Lung (tissue), 17 donors: ENCODE measurements at places on chromosomes 1 and 21. TPM values are rescaled to one million over a fixed set of nuclear protein-coding genes. Genes with fewer than 3 reads are reported as not detected.

DNA sequence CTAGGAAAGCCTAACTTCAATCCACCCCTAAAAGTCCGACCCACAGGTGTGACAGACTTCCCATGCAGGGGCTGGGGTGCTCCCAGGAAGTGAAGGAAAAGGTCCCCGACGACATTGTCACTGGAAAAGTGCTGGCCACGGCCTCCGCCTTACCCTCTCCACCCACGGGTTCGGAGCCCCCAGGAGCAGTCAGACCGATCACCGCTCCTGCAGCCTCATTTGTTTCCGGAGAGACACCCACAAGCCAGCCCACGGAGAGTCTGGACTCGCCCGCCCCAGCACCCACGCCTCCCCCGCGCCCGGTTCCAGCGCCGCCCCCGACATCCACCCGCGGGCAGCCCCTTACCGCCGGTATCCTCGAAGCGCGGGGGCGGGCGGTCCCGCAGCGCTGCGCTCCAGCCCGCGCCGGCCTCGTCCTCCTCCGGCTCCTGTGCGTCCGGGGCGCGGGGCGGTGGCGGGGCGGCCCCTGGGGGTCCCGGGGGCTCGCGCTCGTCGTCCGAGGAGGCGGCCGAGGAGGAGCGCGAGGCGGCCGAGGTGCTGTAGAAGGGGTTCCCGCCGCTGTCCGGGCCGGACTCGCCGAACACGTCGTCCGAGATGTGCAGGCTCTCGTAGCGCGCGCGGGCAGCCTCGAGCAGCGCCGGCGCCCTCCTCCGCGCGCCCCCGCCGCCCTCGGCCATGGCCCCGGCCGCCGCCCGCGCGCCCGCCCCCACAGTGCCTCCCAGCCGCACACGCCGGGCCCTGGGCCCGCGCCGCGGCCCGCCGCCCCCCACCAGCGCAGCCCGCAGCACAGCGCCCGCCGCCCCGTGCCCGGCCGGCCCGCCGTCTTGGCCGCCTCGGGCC lies 660 bp downstream of the PGBD5 start:
- DNase-seq: peak; percentile 29
- H3K27me3 ChIP-seq: peaks cover 25% of the 10 kb centered on the region
- peaks cover 14% of the 10 kb centered on the region for H3K4me1 ChIP-seq
- no peaks in the 10 kb centered on the region for H3K36me3 ChIP-seq
- peak overlapping the region; percentile 43 for H3K4me3 ChIP-seq

GRCh38 chr1:94858276-94858675 lies 38.1 kb downstream of the SLC44A3 start:
- no peaks in the 10 kb centered on the region for H3K27me3 ChIP-seq
- H3K4me1 ChIP-seq: peaks cover 17% of the 10 kb centered on the region
- no peak overlapping the region for H3K4me3 ChIP-seq
- no peak overlapping the region for H3K27ac ChIP-seq

TIAM1 gene
- 15.3 TPM for total RNA-seq

PIK3R3 gene
- total RNA-seq: 36.7 TPM

LELP1 gene
- total RNA-seq: not detected

- peak; percentile 92 for DNase-seq
- peaks cover 3% of the 10 kb centered on the region for H3K27me3 ChIP-seq
- H3K4me3 ChIP-seq: no peak overlapping the region
Observed at GRCh38 chr1:57599236-57599994, 175.6 kb upstream of the DAB1 start.

DNA sequence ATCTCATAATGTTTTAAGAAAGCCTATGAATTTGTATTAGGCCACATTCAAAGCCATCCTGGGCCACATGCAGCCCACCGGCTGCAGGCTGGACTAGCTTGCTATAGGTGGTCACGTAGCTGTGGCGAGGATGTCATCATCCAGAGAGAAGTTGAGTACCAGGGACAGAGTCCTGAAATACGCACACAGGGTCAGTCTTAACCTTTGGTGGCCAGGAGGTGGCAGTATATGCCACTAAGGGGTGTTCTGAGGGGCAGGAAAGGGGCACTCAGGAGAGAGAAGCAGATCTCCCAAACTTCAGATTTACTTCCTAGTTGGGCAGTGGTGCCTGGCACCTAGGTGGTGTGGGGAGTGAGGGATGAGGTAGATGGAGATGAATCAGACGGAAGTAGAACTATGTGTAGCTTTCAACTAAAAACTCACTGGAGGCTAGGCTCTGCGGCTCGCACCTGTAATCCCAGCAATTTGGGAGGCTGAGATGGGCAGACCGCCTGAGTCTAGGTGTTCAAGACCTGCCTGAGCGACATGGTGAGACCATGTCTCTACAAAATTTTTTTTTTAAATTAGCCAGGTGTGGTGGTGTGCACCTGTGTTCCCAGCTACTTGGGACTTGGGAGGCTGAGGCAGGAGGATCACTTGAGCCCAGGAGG lies 16.3 kb upstream of the CDK18 start:
- H3K4me3 ChIP-seq: no peak overlapping the region
- peaks cover under 1% of the 10 kb centered on the region for H3K4me1 ChIP-seq
- H3K36me3 ChIP-seq: no peaks in the 10 kb centered on the region
- DNase-seq: peak; percentile 79
- H3K27me3 ChIP-seq: peaks cover 8% of the 10 kb centered on the region

- no peak for DNase-seq
- no peak overlapping the region for H3K27ac ChIP-seq
- no peaks in the 10 kb centered on the region for H3K4me1 ChIP-seq
- peaks cover 6% of the 10 kb centered on the region for H3K36me3 ChIP-seq
Observed at GRCh38 chr1:6185635-6186382, 5.7 kb upstream of the CHD5 start.

HSD3B2 gene
- total RNA-seq: not detected

DNA sequence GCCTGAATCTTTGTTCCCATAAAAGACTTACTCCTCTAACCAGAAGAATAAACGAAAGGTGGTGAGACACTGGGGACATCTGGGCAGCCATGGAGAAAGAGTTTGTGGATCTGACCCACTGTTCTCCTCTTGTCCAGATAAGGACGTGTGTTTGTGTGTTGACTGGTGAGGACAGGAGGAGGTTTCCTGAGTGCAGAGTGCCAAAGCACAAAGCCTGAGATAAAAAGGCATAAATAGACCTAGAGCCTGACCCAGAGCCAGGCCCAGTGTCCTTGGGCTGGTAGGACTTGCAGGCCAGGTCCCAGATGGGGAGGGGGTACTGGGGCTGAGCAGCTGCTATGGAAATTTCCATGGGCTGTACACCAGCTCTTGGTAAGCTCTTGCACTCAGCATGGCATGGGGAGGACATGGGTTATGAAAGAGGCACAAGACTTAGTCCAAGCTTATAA lies 19.6 kb upstream of the COQ8A start:
- no peak overlapping the region for H3K27ac ChIP-seq
- H3K4me3 ChIP-seq: no peak overlapping the region
- H3K36me3 ChIP-seq: no peaks in the 10 kb centered on the region
- DNase-seq: no peak
- no peaks in the 10 kb centered on the region for H3K4me1 ChIP-seq

CFHR2 gene
- total RNA-seq: 0.28 TPM

DNA sequence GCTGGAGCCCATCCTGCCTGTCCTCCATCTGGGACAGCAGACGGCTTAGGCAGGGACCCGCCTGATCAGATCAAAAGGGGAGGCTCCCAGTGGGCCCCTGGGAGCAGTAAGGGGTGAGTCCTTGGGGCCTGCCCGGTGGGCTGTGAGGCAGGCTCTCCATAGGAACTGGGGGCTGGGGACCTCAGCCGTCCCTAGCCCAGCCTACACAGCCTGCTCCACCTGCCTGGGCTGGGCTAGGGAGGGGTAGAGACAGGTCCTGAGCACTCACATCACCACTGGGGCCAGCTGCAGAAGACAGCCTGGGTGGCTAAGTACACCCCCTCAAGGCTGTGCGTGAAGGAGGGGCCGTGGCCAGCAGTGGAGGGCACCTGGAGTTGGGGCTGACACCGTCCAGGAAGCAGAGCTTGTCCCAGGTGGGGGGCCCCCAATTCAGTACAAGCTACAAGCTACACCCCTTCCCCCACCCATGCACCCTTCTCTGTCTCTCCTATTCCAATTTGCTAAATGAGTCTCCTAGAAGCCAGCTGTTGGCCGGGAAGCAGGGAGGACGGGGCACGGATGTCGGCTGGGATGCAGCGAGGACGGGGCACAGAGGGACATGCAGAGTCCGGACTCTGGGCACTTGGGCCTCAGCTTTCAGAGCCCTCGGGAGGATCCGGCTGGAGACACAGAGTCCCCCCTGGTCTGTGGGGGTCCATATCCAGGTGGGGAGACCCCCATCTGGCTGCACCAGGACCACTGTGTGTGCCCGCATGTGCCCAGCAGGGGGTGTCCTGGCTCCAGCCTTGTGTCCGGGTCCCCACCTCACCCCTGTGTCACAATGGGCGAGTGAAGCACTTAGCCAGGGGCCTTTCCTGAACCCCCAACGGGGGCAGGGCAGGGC lies 1.7 kb downstream of the ISG15 start:
- H3K4me3 ChIP-seq: no peak overlapping the region
- no peaks in the 10 kb centered on the region for H3K4me1 ChIP-seq
- H3K27ac ChIP-seq: peak overlapping the region; percentile 4
- H3K27me3 ChIP-seq: no peaks in the 10 kb centered on the region
- H3K36me3 ChIP-seq: no peaks in the 10 kb centered on the region
- no peak for DNase-seq

VWA5B1 gene
- total RNA-seq: 0.40 TPM

DNA sequence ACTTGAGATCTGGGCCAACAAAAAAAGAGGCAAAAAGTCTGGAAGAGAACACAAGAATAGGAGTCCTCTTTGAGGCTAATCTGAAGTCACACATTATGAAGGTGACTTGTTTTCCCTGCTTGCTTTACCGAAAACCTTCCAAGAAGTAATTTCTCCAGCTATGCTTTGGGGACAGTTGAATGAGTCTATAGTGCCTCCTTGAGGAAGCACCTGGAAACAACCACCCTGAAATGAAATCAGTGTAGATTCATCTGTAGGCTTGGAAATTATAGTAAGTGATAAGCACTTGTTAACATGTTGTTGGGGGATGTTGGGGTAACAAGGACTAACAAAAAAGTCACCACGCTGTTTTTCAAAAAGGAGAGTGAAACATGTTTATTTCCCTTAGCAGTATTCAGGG lies 23.4 kb upstream of the RPTN start:
- H3K36me3 ChIP-seq: no peaks in the 10 kb centered on the region
- H3K27ac ChIP-seq: no peak overlapping the region
- peaks cover 2% of the 10 kb centered on the region for H3K4me1 ChIP-seq
- no peaks in the 10 kb centered on the region for H3K27me3 ChIP-seq
- H3K4me3 ChIP-seq: no peak overlapping the region

GRCh38 chr1:208202333-208202995 lies 41.7 kb downstream of the PLXNA2 start:
- peak overlapping the region; percentile 89 for H3K27ac ChIP-seq
- H3K4me1 ChIP-seq: peaks cover 45% of the 10 kb centered on the region
- peaks cover 11% of the 10 kb centered on the region for H3K36me3 ChIP-seq
- H3K27me3 ChIP-seq: no peaks in the 10 kb centered on the region
- DNase-seq: no peak
- H3K4me3 ChIP-seq: no peak overlapping the region

GRCh38 chr1:26218906-26219494 lies 15.0 kb upstream of the CEP85 start:
- no peaks in the 10 kb centered on the region for H3K4me1 ChIP-seq
- DNase-seq: no peak
- H3K27ac ChIP-seq: no peak overlapping the region
- H3K4me3 ChIP-seq: no peak overlapping the region
- H3K36me3 ChIP-seq: no peaks in the 10 kb centered on the region
- peaks cover 6% of the 10 kb centered on the region for H3K27me3 ChIP-seq

DNA sequence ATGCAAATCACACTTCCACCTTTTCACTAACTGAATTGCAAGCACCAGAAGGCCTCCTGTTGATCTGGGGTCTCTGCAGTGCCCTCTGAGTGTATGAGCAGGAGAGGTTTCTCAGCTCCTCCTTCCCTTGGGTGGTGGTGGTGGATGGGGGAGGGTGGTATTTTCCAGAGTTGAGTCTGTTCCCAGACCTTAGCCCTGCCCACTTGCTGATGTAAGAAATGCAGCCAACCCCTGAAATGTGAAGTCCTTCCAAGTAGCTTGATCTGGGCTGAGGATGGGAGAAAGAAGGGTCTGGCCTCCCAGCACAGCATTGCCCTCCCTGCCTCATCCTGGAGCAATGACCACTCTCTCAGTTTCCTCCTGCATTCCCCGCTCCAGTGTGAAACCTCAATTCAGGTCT lies 6.3 kb upstream of the FOXD2 start:
- no peak overlapping the region for H3K27ac ChIP-seq
- H3K4me1 ChIP-seq: peaks cover 9% of the 10 kb centered on the region
- peaks cover 37% of the 10 kb centered on the region for H3K27me3 ChIP-seq
- H3K36me3 ChIP-seq: no peaks in the 10 kb centered on the region

- H3K36me3 ChIP-seq: no peaks in the 10 kb centered on the region
- H3K27me3 ChIP-seq: no peaks in the 10 kb centered on the region
- H3K4me1 ChIP-seq: no peaks in the 10 kb centered on the region
- H3K4me3 ChIP-seq: no peak overlapping the region
Observed at GRCh38 chr1:201361652-201362504, 15.6 kb downstream of the TNNT2 start.

PRR9 gene
- not detected for total RNA-seq

- H3K4me1 ChIP-seq: no peaks in the 10 kb centered on the region
- no peak overlapping the region for H3K4me3 ChIP-seq
- no peaks in the 10 kb centered on the region for H3K36me3 ChIP-seq
Observed at GRCh38 chr1:62417351-62417999, 19.4 kb upstream of the USP1 start.

C1orf94 gene
- total RNA-seq: not detected

GJA9 gene
- not detected for total RNA-seq

DNA sequence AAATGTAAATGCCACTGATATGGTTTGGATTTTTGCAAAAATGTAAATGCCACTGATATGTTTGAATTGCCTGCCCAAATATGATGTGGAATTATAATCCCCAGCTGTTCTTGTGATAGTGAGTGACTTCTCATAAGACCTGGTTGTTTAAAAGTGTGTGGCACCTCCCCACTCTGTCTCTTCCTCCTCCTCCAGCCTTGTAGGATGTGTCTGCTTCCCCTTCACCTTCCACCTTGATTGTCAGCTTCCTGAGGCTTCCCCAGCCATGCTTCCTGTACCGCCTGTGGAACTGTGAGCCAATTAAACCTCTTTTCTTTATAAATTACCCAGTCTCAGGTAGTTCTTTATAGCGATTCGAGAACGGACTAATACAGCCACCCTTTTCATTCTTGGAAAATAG lies 1.3 kb upstream of the CCT8 start:
- no peak overlapping the region for H3K27ac ChIP-seq
- H3K4me3 ChIP-seq: no peak overlapping the region
- peaks cover 11% of the 10 kb centered on the region for H3K4me1 ChIP-seq
- H3K27me3 ChIP-seq: no peaks in the 10 kb centered on the region
- DNase-seq: no peak

- H3K4me3 ChIP-seq: no peak overlapping the region
- no peak overlapping the region for H3K27ac ChIP-seq
- peak; percentile 48 for DNase-seq
- no peaks in the 10 kb centered on the region for H3K36me3 ChIP-seq
- H3K4me1 ChIP-seq: no peaks in the 10 kb centered on the region
Observed at GRCh38 chr1:18352636-18353265, 128.0 kb upstream of the KLHDC7A start.

DNA sequence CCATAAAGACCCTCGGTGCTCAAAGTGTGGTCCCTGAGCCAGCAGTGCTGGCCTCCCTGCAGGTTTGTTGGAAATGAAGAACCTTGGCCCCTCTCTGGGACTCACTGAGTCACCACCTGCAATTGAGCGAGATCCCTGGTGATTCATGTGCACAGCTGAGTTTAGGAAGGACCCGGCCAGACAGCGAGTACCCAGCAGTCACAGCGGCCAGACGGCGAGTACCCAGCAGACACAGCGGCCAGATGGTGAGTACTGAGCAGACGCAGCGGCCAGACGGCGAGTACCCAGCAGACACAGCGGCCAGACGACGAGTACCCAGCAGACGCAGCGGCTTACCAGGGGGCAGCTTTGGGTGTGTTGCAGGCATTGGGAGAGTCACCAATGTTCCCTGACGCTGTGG lies 123.8 kb downstream of the PRDM16 start:
- H3K4me3 ChIP-seq: no peak overlapping the region
- H3K27ac ChIP-seq: no peak overlapping the region
- DNase-seq: no peak
- H3K36me3 ChIP-seq: no peaks in the 10 kb centered on the region
- H3K27me3 ChIP-seq: no peaks in the 10 kb centered on the region
